WTC11 (cell line): ENCODE measurements at places on chromosomes 16 and 17.
A peak's percentile ranks its signal among the peaks of the same experiment; 100 is the strongest.

- peaks cover 26% of the 10 kb centered on the region for H3K27me3 ChIP-seq
- no peak overlapping the region for H3K4me3 ChIP-seq
- H3K27ac ChIP-seq: no peak overlapping the region
- H3K4me1 ChIP-seq: no peaks in the 10 kb centered on the region
Measured at GRCh38 chr17:48770954-48771353, 42.4 kb upstream of the HOXB13 start.

GRCh38 chr16:11327277-11328171 lies 17.7 kb upstream of the RMI2 start:
- no peaks in the 10 kb centered on the region for H3K27me3 ChIP-seq
- H3K36me3 ChIP-seq: peaks cover 10% of the 10 kb centered on the region
- H3K4me1 ChIP-seq: peaks cover 59% of the 10 kb centered on the region
- DNase-seq: no peak

DNA sequence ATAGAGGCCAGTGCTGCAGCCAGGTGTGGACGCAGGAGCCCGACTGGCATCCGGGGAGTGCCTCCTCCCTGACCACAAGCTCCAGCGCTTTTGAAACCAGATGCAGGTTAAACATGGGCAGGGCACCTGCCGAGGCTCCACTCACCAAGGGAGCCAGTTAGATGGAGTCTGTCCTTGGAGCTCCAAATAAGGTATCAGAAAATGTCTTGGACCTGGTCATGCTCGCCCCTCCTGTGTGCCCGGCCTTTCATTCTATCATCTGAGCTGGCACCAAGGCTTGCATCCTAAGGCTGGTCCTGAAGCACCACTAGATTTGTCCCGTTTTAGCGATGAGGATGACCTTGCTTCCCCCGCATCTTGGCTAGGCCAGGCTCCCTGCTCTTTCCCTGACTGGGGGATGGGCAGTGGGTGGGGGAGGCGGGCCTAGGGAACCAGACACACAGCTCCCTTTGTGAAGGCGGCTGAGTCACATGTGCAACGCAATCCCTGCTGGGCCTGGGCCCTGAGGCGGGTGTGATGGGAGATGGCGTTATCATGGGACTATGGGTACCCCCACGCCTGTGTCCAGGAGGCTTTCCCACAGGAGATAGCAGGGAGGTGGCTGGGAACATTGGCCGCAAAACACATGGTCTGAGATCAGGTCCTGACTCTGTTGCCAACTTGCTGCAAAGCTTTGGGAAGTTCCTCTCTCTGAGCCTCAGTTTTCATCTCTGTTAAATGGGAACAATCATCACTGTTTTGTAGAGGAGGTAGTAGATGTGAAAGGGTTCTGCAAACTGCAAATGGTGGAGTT lies 5.0 kb upstream of the ADGRG1 start:
- H3K27ac ChIP-seq: no peak overlapping the region

GRCh38 chr17:68456339-68457167 lies 743 bp downstream of the WIPI1 start:
- H3K27me3 ChIP-seq: peaks cover 7% of the 10 kb centered on the region; the same call in 1 of the 2 replicates
- H3K4me3 ChIP-seq: peak overlapping the region; percentile 95
- H3K27ac ChIP-seq: peak overlapping the region; percentile 93
- H3K36me3 ChIP-seq: peaks cover 2% of the 10 kb centered on the region

DNA sequence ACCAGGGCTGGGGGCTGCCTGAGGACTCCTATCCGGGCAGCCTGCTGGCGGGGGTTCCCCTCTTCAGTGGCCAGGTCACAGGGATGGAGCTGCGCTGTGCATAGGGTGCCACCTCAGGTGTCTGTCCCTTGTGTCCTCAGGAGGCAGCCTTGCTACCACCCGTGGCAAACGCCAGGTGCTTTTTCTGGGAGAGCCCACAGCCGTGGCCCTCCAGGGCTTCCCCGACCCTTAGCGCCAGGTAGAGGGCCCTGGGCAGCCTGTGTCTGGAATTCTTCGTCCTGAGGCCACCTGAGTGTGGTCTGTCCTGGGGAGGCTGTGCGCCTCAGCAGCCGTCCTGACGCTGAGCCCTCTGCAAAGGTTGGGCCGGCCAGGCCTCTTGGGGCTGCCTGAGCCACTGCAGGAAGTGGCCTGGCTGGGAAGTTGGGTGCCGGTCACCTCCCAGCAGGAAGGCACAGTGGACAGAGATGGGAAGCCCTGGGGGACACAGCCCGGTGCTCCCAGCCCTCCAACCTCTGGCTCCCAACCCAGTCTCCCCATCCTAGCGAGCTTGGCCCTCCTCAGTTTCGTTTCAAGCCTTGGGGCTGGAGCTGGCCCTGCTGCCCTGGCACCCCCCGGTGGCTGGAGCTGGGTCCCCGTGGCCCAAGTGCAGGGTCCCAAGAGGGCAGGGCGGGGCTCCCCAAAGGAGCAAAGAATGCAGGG lies 7.6 kb upstream of the BAIAP3 start:
- peaks cover 5% of the 10 kb centered on the region; the same call in 1 of the 2 replicates for H3K4me1 ChIP-seq
- peaks cover 17% of the 10 kb centered on the region for H3K36me3 ChIP-seq
- H3K27me3 ChIP-seq: no peaks in the 10 kb centered on the region
- no peak overlapping the region for H3K4me3 ChIP-seq
- H3K27ac ChIP-seq: no peak overlapping the region
- DNase-seq: no peak

DNA sequence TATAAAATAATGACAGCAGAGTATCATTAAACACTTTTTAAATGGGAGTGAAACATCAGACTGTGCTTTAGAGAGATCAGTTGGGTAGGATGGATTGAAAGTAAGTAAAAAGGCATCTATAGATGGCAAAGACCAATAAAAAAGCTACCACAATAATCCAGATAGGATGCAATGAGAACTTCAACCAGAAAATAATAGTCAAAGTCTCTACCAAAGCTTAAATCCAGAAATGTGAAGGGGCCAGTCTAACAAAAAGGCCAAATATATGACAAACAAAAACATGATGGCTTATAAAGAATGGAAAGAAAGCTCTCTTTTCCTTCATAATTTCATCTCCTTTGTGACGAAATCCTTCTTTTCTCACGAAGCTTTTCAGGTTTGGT lies 12.3 kb downstream of the KANSL1 start:
- H3K27me3 ChIP-seq: no peaks in the 10 kb centered on the region
- peak overlapping the region; percentile 86 for H3K27ac ChIP-seq
- no peak overlapping the region for H3K4me3 ChIP-seq
- peaks cover 93% of the 10 kb centered on the region for H3K4me1 ChIP-seq
- H3K36me3 ChIP-seq: no peaks in the 10 kb centered on the region

- 0 out of 2 replicates have a peak, but pooled peaks cover 2% of the 10 kb centered on the region for H3K4me1 ChIP-seq
- H3K36me3 ChIP-seq: peaks cover 36% of the 10 kb centered on the region
- H3K4me3 ChIP-seq: no peak overlapping the region
- H3K27me3 ChIP-seq: no peaks in the 10 kb centered on the region
- DNase-seq: no peak
Measured at GRCh38 chr17:4887581-4887980, 11.8 kb upstream of the C17orf107 start.

DNA sequence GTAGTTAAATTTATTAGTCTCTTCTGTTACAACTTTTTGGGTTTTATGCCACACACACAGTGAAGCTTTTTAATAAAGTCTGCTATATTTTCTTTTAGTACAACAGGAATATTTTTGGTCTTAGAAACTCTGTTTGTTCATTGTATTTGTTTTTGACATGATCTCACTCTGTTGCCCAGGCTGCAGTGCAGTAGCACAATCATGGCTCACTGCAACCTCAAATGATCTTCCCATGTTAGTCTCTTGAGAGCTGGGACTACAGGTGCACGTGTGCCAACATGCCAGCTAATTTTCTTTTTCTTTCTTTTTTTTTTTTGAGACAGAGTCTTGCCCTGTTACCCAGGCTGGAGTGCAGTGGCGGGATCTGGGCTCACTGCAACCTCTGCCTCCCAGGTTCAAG lies 27.1 kb downstream of the PPM1D start:
- peak overlapping the region; percentile 42; the same call in 1 of the 2 replicates for H3K27ac ChIP-seq
- DNase-seq: no peak
- H3K4me3 ChIP-seq: no peak overlapping the region

DNA sequence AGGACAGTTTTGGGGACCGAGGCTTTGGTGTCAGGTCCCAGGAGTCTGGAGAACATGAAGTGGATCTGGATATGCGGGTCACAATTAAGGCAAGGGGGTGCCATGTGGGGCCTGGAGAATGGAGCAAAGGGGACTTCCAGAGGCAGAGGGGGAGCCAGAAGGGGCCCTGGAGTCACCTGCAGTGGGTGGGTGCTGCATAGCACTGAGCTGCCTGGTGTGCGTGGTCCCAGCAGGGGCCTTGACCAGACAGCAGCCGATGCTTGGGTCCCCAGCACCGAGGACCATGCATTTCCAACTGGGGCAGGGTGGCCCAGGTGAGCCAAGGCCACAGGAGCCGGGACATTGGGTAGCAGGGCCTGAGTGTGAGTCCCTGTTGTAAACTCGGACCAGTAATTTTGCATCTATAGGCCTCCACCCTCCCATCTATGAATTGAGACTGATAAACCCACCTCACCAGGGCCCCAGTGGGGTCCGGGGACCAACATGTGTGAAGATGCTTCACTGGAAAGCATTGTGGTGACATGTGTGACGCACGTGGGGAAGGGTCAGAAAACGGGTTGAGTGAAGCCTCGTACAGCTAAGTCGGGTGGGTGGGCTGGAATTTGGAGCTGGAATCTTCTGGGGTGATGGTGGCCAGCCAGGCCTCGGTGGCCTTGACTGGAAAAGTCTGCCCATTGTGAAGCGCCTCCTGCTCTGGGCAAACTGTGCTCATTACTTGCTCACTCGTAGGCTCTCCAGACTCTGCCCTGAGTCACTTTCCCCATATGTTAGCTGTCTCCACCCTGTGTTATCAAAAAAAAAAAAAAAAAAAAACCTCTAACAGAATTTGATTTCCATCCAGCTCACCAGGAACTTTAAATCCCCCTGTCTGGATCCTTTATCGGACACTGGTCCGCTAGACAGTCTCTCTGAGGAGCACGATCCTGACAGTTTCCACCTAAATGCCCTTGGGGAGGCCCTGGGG lies 90.5 kb upstream of the ZNF469 start:
- no peak overlapping the region for H3K4me3 ChIP-seq
- DNase-seq: no peak
- no peaks in the 10 kb centered on the region for H3K4me1 ChIP-seq
- no peak overlapping the region for H3K27ac ChIP-seq
- H3K27me3 ChIP-seq: peaks cover 6% of the 10 kb centered on the region

- H3K27ac ChIP-seq: no peak overlapping the region
- peak; percentile 25 for DNase-seq
- peaks cover 52% of the 10 kb centered on the region for H3K36me3 ChIP-seq
- H3K4me3 ChIP-seq: peak overlapping the region; percentile 87
- no peaks in the 10 kb centered on the region for H3K27me3 ChIP-seq
Measured at GRCh38 chr16:85798901-85799496, 345 bp downstream of the EMC8 start.

DNA sequence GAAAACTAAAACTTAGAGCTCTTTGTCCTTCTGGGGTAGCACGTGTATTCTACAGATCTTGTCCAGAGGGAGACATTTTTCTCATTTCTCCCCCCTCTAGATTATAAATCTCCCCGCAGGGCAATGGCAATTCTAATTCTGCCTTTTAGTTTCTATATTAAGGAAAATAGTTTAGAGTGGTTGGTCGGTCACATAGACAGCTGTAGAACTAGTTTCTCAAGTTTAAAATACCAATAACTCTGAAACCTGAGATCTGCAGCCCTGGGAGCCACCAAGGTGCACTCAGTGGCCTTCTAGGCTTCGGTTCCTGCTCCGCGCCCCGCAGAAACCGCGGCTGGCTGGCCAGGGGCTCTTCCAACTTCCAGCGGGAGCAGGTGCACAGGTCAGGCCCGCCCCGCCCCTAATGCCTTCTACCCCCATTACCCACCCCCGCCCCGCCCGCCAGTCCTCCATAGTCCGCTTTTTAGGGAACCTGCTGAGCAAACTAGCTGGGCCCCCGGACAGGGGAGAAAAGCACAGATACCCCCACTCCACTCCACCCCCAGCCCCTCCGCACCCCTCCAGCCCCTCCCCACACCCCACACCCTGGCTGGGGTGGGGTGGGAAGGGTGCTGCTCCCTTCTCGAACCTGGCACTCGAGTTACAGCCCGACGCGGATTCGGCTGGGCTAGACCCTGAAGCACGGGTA lies 431 bp downstream of the SLFN11 start:
- H3K4me1 ChIP-seq: peaks cover 21% of the 10 kb centered on the region
- H3K4me3 ChIP-seq: peak overlapping the region; percentile 74
- peaks cover 98% of the 10 kb centered on the region for H3K27me3 ChIP-seq
- no peak overlapping the region for H3K27ac ChIP-seq

GRCh38 chr17:63772801-63773271 lies 561 bp downstream of the CCDC47 start:
- peak overlapping the region; percentile 100 for H3K27ac ChIP-seq
- DNase-seq: no peak
- no peaks in the 10 kb centered on the region for H3K27me3 ChIP-seq
- H3K4me3 ChIP-seq: peak overlapping the region; percentile 97
- H3K4me1 ChIP-seq: peaks cover 19% of the 10 kb centered on the region
- peaks cover 11% of the 10 kb centered on the region; the same call in 1 of the 2 replicates for H3K36me3 ChIP-seq

DNA sequence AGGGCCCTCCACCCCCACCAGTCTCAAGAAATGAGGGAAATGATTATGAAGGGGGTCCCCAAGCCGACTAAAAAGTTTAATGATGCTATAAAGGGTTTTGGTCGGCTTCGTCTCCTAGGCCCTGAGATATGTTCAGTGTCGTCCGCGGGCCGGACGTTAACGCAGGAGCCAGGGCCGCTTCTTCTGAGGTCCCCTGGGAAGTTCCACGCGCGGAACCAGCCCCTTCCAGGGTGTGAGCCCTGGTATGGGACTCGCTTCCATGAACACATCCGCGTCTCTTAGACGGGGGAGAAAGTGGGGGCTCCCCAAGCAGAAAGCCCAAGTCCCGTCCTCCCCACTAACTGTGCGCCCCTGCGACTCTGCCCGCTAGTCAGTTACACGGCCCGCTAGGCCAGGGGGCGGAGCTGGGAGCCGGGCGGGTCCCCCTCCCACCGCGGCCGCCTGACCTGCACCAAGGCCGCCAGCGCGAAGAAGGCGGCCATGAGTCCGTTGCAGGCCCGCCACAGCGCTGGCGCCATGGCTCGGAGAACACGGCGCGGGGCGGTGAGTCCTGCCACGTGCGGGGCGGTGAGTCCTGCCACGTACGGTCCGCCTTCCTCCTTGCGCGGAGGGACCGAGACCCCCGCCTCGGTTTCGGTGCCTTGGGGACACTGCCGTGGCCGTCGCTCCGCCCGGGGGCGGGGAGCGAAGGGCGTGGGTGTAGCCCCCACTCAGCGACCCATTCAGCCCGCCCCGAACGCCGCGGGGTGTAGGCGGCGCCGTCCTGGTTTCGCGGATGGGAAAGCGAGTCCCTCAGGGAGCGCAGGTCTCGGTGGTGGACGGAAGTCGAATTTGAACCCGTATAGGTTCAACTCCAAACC lies at the start of gene TMEM220:
Gene TMEM220 (minus strand): TSS at position 690 of the 860 bp plus-strand sequence. CDS start 172 bp downstream, at position 518.
- H3K27ac ChIP-seq: peak within 1 kb of the TSS; percentile 95
- H3K4me1 ChIP-seq: peaks cover 24% of the 10 kb centered on the region
- peaks cover 5% of the 10 kb centered on the region; the same call in 1 of the 2 replicates for H3K36me3 ChIP-seq

DNA sequence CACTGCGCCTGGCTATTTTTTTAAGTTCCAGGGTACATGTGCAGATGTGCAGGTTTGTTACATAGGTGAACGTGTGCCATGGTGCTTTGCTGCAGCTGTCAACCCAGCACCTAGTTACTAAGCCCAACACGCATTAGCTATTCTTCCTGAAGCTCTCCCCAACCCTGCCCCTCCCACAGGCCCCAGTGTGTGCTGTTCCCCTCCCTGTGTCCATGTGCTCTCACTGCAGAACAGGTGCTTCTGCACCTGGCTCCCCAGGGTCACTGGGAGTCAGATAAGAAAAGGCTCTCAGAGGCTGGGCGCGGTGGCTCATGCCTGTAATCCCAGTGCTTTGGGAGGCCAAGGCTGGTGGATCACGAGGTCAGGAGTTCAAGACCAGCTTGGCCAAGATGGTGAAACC lies 6.2 kb downstream of the HASPIN start:
- no peak for DNase-seq
- H3K4me1 ChIP-seq: peaks cover 22% of the 10 kb centered on the region
- no peak overlapping the region for H3K4me3 ChIP-seq
- H3K36me3 ChIP-seq: peaks cover 32% of the 10 kb centered on the region
- no peaks in the 10 kb centered on the region for H3K27me3 ChIP-seq
